ENCODE measurements at places on chromosomes 1 and 21.

DNA sequence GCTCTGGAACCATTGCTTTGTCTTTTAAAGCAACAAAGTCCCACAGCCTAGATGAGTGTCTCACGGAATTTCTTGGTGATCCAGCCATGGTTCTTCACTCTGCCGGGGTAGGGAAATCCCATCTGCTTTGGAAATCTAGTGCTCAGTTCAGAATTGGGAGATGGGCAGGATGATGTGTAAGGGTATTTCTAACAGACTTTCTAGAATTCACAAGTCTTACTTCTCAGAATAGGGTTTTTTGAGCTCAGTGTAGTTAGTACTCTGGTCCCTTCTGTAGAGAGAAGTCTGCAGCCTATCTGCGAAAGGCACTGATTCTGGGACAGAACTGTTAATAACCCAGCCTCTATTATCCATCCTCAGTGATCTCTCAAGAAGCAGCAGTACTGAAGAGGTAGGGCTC, 25.3 kb downstream of the GABPA start:
- DNase-seq, result no peak

GRCh38 chr1:207331354-207332313, 10.2 kb downstream of the CD55 start:
- DNase-seq, result no peak

DNA sequence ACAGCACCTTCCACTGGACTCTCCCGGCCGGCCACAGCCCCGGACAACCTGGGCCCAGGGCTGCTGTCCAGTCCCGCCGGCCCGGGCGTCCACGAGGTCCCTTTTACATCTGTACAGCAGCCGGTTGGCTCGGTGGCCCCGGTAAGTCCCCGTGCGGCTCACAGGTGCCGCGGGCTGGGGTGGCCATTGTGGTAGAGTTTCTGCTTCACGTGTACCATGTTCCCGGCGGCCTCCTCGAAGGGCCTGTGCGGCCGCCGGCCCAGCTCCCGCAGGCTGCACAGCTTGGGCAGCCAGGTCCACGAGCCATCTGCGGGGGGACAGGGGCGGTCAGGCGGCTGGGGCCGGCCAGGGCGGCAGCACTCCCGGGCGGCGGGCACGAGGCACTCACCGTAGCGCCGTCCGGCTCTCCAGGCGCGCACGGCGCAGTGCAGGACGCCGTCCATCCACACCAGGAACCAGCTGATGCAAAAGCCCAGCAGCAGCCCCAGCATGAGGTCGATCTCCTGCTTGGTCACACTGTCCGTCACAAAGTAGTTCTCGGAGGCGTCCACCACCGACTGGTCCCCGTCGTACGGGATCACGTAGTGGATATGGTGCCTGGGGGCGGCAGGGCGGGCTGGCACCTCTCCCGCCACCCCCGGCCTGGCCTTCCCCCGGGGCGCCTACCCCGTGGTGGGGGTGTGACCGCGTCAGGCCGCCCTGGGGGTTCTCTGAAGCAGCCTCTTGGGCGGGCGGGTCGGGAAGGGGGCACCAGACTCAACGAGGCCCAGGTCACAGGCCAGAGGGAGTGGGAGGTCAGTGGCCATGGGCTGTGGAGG, 5.0 kb downstream of the TMEM240 start:
- no peak for DNase-seq

GRCh38 chr1:18417316-18418269, 63.1 kb upstream of the KLHDC7A start:
- DNase-seq, result no peak

DNA sequence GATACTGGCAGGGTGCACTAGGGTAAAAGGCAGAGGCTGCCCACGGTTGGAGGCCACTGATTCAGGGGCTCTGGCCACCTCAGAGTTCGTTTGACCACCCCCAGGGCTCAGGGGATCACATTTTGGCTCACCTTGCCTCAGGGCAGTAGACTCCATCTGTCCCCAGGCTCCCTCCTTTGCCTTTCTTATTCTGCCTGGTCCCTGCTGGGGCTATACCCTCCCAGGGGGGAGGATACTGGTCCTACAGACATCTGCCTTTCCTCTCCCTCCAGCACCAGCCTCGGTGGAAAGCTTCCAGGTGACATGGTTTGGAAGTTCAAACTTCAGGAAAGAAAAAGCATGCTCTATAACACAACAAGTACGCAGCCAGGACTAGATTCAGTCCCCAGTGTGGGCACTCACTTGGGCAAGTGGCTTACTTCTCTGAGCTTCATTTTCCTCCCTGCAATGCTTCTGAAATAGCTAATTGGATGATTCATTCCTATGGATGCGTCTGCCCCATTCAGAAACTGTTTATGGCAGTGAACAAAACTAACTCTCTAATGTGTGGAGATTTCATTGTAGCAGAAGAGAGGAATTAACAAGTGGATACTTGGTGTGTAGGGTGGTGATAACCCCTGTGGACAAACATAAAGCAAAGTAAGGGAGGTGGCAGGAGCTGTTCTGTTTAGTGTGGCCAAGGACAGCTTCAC, 154.8 kb downstream of the TRABD2B start:
- DNase-seq, result no peak

Data from upper lobe of left lung (tissue), 6 donors.